ENCODE measurements at places on chromosomes 1 and 21.

DNA sequence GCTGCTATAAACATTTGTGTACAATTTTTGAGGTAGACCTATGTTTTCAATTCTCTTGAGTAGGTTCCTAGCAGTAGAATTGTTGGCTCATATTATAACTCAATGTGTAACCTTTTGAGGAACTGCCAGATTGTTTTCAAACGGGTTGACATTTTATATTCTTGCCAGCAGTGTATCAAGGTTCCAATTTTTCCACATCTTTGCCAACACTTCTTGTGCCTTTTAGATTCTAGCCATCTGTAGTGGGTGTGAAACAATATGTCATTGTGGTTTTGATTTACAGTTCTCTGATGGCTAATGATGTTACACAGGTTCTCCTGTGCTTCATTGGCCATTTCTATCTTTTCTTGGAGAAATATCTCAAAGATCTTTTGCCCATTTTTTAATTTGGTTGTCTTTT lies 36.4 kb downstream of the MAP3K7CL start:
- DNase-seq, result no peak

GRCh38 chr21:32197896-32198295 lies 81.0 kb downstream of the MIS18A start:
- no peak for DNase-seq

GRCh38 chr21:42162831-42163510 lies 56.0 kb upstream of the ABCG1 start:
- no peak for DNase-seq

DNA sequence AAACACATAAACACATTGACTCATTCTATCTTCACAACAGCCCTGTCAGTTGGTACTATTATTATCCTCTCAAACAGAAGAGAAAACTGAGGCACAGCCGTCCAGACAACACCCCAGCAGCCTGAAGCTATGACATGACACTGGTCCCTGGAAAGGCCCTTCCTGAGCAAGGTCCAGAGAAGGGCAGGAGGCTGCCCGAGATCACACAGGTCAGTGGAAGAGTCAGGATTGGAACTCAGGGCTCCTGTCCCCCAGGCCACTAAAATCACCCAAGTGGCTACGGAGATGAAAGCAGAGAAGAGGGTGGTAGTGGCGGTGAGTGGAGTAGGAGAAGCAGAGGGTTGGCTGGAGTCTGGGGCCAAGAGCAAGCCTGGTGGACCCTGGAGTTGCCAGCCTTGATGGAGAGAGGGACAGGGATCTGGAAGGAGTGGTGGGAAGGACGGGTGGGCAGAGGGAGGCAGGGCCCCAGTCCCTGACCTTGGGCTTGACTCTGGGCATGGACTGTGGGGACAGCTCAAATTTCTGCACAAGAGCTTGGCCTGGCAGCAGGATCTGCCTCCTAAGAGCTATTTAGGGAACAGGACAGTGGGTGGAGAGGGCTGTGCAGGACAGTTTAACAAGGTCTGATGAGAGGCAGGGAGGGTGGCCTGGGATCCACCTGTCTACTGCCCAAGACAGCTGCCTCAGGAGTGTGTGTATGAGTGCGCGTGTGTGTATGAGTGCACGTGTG lies 15.8 kb downstream of the MYOM3 start:
- DNase-seq, result no peak

DNA sequence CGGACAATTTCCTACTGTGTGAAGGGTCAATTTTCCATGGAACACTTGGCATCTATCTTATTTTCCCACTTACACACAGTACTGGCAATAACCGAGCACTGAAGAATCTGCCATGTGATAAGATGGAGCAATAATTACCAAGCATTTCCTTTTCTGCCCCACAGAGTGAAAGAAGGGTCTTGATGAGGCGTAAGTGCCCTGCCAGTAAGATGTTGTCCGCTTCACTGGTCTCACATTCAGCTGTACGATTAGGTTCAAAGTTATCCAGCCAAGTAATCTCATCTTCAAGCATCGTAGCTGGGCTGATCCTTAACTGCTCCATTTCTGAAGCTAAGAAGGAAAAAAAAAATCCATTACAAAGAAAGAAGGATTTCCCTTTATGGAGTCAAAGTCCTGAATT lies 67.8 kb downstream of the PCSK9 start:
- no peak for DNase-seq

DNA sequence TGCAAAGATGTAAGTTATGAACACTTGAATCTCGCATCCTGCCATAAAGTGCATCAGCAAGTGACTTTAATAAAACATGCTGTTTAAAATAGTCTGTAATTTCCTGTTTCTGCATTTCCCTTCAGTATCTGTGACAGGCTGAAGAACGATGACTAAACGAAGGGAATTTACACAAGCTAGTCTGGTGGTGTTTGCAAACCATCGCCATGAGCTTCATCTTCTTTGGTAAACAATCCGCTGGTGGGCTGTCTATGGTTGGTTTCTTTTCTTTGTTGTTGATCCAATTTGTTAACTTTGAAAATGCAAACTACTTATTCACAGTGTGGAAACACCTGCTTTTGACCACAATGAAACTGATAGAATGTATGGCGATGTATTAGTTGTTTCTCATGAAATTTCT lies 13.9 kb downstream of the SERTAD4 start:
- DNase-seq, result no peak

DNA sequence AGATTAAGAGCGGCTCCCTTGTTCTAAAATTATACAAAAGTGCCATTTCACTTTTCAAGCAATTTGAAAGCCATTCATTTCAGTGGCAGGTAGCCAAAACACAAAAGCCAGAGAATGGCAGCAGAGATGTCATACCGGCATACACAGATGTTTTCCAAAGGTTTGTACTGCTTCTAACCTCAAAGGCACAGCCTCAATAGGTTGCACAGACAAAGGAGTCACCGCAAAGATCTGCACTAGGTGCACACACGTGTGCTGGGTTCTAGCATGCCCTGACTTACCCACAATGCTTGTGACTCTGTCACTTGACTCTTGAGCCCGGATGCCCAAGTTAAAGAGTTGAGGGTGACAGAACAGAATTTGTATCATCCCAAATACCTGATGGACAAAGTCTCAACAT lies 448.9 kb upstream of the ADGRL2 start:
- no peak for DNase-seq

GRCh38 chr1:100502052-100502792 lies 35.7 kb upstream of the GPR88 start:
- no peak for DNase-seq

GRCh38 chr1:31637915-31638673 lies 6.6 kb downstream of the PEF1 start:
- no peak for DNase-seq

DNA sequence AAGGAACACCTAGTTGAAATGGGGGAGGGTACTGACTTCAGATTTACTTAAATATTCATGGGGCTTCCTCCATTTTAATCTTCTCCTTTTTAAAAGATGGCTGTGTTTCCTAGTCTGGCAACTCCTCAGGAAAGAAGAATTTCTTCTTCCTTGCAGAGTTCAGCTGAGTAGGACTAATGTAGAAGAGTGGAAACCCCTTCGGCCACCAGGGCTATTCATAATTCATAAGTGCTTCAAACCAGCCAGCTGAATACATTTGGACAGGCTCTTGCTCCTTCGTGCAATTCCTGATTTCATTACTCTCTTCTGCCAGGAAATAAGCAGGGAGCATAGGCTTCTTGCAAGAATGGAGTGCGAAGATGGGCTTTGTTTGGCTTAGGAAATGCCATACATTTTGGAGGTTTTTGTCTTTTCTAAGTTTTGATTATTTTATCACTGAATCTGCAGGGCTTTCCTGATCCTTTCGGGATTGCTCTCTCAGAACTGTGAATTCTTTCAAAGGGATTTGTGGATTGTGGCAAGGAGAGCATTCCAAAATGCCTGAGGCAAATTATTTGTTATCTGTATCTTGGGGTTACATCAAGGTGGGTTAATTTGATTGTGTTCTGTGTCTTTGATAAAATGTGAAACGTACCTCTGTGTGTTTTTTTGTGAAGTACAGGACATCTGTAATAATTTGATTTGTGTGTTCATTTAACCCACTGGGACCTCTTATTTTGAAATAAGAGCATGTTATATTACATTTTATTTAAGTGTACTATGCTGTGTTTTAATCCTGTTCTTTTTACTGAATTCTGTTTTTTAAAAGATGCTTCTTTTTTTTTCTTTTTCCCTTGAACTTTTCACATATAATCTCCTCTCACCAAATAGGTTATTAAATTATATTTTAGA lies 179.4 kb upstream of the SGIP1 start:
- no peak for DNase-seq

GRCh38 chr21:28904961-28905435 lies 87.7 kb downstream of the LTN1 start:
- no peak for DNase-seq

- DNase-seq, result no peak
Observed at GRCh38 chr1:9929431-9930385, 13.5 kb downstream of the LZIC start.

DNA sequence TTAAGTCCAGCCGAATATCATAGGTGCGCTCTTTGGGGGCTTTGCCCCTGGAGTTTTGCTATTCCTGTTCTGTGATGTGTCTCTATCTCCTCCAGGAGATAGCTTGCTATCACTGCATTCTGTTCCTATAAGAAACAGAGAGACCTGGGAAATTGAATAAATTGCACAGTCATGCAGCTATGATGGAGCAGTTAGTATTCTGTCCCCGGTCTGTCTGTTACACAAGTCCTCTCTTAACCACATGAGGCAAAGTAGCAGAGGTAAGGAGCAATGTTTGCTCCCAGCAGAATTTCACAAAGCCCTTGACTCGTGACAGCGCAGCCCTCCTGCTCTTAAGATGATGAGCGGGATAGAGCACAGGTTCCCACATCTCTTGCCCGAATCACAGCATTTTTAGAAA lies 63.9 kb upstream of the GRHL3 start:
- DNase-seq, result no peak

DNA sequence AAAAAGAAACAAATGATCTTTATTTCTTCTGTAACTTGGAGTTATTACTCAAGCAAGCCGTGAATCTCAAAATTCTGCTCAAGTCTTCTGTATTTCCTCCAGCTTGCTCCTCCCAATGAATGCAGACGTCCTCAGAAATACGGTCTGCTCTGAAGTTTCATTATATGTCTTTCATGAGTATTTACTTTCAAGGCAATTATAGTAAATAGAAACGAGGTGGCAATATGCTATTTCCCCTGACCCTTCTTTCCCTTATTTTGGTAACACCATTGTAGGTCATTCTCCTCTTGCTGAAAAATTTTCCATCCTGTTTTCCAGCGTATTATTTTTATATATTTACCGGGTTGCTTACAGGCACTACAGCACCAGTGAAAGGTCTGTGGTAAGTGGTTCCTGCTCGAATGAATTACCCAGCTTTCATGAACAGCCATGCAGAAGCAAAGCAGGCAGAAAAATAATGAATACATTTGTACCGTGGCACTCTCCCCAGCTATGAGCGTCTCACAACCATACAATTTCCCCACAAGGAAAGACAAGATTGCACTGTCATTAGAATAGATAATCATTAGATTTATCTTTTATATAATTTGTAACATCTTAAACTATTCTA lies 350.9 kb upstream of the PKN2 start:
- DNase-seq, result no peak

- DNase-seq, result no peak
Observed at GRCh38 chr1:174911606-174912005, 88.1 kb upstream of the CACYBP start.

DNA sequence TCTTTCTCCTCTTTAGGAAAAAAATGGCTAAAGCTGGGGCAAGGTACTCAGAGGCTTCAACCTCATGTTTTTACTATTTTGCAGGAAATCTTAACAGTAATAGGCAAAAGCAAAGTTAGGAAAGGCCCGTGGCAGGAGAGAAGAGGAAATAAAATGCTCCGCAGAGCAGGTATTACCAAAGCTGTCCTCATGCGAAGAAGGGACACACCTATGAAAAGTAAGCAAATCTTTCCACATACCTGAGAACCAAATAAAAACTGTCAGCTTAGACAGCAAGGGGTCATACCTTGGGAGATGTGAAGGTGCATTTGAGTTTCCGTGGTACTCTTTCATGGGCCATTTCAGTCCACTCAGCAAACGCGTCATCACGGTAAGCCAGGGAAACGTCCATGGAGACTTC lies 73.5 kb downstream of the WLS start:
- no peak for DNase-seq

- no peak for DNase-seq
Observed at GRCh38 chr1:77539519-77540142, 142.8 kb downstream of the ZZZ3 start.

DNA sequence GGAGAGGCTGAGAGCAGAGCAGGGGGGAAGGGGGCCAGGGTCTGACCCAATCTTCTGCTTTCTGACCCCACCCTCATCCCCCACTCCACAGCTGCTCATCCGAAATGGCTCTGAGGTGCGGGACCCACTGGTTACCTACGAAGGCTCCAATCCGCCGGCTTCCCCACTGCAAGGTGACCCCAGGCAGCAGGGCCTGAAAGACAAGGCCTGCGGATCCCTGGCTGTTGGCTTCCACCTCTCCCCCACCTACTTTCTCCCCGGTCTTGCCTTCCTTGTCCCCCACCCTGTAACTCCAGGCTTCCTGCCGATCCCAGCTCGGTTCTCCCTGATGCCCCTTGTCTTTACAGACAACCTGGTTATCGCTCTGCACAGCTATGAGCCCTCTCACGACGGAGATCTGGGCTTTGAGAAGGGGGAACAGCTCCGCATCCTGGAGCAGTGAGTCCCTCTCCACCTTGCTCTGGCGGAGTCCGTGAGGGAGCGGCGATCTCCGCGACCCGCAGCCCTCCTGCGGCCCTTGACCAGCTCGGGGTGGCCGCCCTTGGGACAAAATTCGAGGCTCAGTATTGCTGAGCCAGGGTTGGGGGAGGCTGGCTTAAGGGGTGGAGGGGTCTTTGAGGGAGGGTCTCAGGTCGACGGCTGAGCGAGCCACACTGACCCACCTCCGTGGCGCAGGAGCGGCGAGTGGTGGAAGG lies 17.1 kb upstream of the HDAC1 start:
- no peak for DNase-seq

- no peak for DNase-seq
Observed at GRCh38 chr1:44035726-44036408, 4.6 kb upstream of the SLC6A9 start.

GRCh38 chr1:232308616-232309015 lies 321.3 kb downstream of the SIPA1L2 start:
- no peak for DNase-seq

GRCh38 chr1:89065079-89065868 lies at the start of gene GBP1:
Gene GBP1, minus strand, starts transcription at chr1:89065208. Its CDS starts 1,974 bp downstream, at chr1:89063234.
- no peak for DNase-seq

- no peak for DNase-seq
Observed at GRCh38 chr1:29044010-29044409, 79.7 kb downstream of the TMEM200B start.

DNA sequence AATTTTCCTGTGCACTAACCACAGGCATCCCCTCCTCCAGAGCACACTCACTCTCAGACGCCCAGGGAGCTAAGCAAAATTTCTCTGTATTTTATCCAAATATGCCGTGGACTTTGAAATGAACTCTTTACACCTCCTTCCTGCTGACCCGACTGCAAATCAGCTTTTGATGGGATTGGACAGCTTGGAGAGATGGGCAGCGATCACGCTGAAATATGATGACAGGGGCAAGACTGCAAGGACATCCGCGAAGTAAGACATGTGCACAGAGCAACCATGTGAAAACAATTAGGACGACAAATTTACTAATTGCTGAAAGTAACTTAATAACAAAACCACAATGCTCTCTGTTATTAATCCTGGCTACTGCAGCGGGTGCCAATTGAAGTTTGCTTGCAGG lies 64.6 kb upstream of the CLDN14 start:
- no peak for DNase-seq

GRCh38 chr1:109618661-109619575 lies 498 bp downstream of the GNAT2 start:
- DNase-seq, result no peak

GRCh38 chr1:172427191-172427590 lies 6.7 kb downstream of the C1orf105 start:
- no peak for DNase-seq

GRCh38 chr1:172359491-172359999 lies 60.9 kb upstream of the C1orf105 start:
- DNase-seq, result no peak

GRCh38 chr1:106061586-106062495 lies 994.6 kb upstream of the PRMT6 start:
- DNase-seq, result no peak
